A549 treated with GW870086 at 1 μM for 4 hours (cell line): ENCODE measurements at places on chromosomes 7 and 10. TPM values are rescaled to one million over a fixed set of nuclear protein-coding genes. Genes with fewer than 3 reads are reported as not detected.

The PPP1R17 gene
- not detected in 5 replicates for total RNA-seq

The PIP gene
- 0.27 to 0.30 TPM in 2 of 5 replicates, not detected in the others for total RNA-seq

The SLIT1 gene
- total RNA-seq, result 0.03 to 0.17 TPM (median 0.09 TPM) in 4 of 5 replicates, not detected in the other

The ADAMTS14 gene
- total RNA-seq, result 0.07 to 0.14 TPM (median 0.12 TPM) in 4 of 5 replicates, not detected in the other

The MDFIC gene
- 13.8 to 25.2 TPM (median 22.7 TPM) in 5 replicates for total RNA-seq

The NUTM2E gene
- total RNA-seq, result 0.23 to 0.87 TPM (median 0.43 TPM) in 5 replicates

The ZNHIT1 gene
- total RNA-seq, result 80.9 to 104 TPM (median 90.2 TPM) in 5 replicates

The SPDYE5 gene
- not detected in 5 replicates for total RNA-seq

The PROSER2 gene
- total RNA-seq, result 26.7 to 41.8 TPM (median 39.1 TPM) in 5 replicates

The PPIF gene
- 117 to 165 TPM (median 129 TPM) in 5 replicates for total RNA-seq

The TMEM270 gene
- total RNA-seq, result 0.32 TPM in 1 of 5 replicates, not detected in the others

The PLXNA4 gene
- 0.73 to 1.6 TPM (median 1.1 TPM) in 5 replicates for total RNA-seq

The CPVL gene
- total RNA-seq, result 0.21 to 0.55 TPM (median 0.44 TPM) in 4 of 5 replicates, not detected in the other

The ZNF722 gene
- not detected in 5 replicates for total RNA-seq

The EN2 gene
- total RNA-seq, result 0.41 to 0.99 TPM (median 0.94 TPM) in 5 replicates

The SLC26A3 gene
- total RNA-seq, result not detected in 5 replicates

The KIF5B gene
- 46.2 to 80.1 TPM (median 69.9 TPM) in 5 replicates for total RNA-seq

The WNT8B gene
- not detected in 5 replicates for total RNA-seq

The GPR15LG gene
- total RNA-seq, result not detected in 5 replicates

The PURB gene
- 10.8 to 14.5 TPM (median 13.0 TPM) in 5 replicates for total RNA-seq

The ICA1 gene
- total RNA-seq, result 0.74 to 1.4 TPM (median 1.1 TPM) in 5 replicates

The C10orf90 gene
- total RNA-seq, result 3.6 to 4.4 TPM (median 3.8 TPM) in 5 replicates

The SEC31B gene
- 1.3 to 2.5 TPM (median 2.0 TPM) in 5 replicates for total RNA-seq

The AFAP1L2 gene
- total RNA-seq, result 23.2 to 30.5 TPM (median 28.2 TPM) in 5 replicates

The ZFAND2A gene
- total RNA-seq, result 55.8 to 60.9 TPM (median 59.6 TPM) in 5 replicates

The CALML3 gene
- total RNA-seq, result not detected in 5 replicates

The PSD gene
- 0.39 to 0.80 TPM (median 0.50 TPM) in 5 replicates for total RNA-seq

The CFAP46 gene
- total RNA-seq, result 1.4 to 1.8 TPM (median 1.5 TPM) in 5 replicates

The GNAT3 gene
- not detected in 5 replicates for total RNA-seq

The SEMA3E gene
- 1.9 to 2.6 TPM (median 2.0 TPM) in 5 replicates for total RNA-seq

The HOXA3 gene
- 3.4 to 7.7 TPM (median 6.4 TPM) in 5 replicates for total RNA-seq

The SPDYE2B gene
- not detected in 5 replicates for total RNA-seq

The KLF14 gene
- total RNA-seq, result 0.09 TPM in 1 of 5 replicates, not detected in the others

The LIPJ gene
- not detected in 5 replicates for total RNA-seq

The CDC123 gene
- total RNA-seq, result 127 to 180 TPM (median 131 TPM) in 5 replicates

The HABP2 gene
- total RNA-seq, result 0.07 to 0.17 TPM (median 0.14 TPM) in 5 replicates

The HELLS gene
- 23.2 to 29.6 TPM (median 28.5 TPM) in 5 replicates for total RNA-seq

The NKX2-3 gene
- total RNA-seq, result 0.07 to 0.08 TPM (median 0.08 TPM) in 3 of 5 replicates, not detected in the others
